GM23338 (cell line): ENCODE measurements at places on chromosomes 13 and 19. TPM values are rescaled to one million over a fixed set of nuclear protein-coding genes. Genes with fewer than 3 reads are reported as not detected.

Gene METTL21C
- total RNA-seq, result not detected in 2 replicates

Gene FGF14
- 0.03 TPM in 1 of 2 replicates, not detected in the other for total RNA-seq

Gene PRTN3
- total RNA-seq, result 0.21 and 2.4 TPM in 2 replicates

DNA sequence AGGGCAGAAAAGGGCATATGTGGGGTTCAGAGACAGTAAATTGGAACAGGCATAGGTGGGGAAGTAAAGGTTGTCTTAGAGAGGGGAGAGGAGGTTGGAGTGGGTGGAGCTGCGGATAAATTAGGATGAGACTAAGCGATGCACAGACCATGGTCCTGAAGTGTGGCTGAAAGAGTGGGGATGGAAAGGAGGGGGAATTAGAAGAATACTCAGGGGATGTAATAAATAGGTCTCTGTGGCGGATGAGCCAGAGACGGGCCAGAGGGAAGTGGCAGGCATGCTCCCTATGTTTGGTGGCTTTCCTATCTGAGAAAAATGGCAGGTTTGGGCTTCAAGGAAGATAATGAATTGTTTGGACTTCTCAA is 123.4 kb downstream of the OLFM4 start:
- no peak overlapping the region for H3K4me3 ChIP-seq
- DNase-seq, result no peak

- H3K27me3 ChIP-seq, result no peaks in the 10 kb centered on the region
- H3K27ac ChIP-seq, result no peak overlapping the region
- H3K4me1 ChIP-seq, result peaks cover 10% of the 10 kb centered on the region; the same call in 1 of the 2 replicates
- no peaks in the 10 kb centered on the region for H3K36me3 ChIP-seq
- no peak for DNase-seq
Observed at GRCh38 chr19:28829762-28830161, 383.2 kb downstream of the UQCRFS1 start.

DNA sequence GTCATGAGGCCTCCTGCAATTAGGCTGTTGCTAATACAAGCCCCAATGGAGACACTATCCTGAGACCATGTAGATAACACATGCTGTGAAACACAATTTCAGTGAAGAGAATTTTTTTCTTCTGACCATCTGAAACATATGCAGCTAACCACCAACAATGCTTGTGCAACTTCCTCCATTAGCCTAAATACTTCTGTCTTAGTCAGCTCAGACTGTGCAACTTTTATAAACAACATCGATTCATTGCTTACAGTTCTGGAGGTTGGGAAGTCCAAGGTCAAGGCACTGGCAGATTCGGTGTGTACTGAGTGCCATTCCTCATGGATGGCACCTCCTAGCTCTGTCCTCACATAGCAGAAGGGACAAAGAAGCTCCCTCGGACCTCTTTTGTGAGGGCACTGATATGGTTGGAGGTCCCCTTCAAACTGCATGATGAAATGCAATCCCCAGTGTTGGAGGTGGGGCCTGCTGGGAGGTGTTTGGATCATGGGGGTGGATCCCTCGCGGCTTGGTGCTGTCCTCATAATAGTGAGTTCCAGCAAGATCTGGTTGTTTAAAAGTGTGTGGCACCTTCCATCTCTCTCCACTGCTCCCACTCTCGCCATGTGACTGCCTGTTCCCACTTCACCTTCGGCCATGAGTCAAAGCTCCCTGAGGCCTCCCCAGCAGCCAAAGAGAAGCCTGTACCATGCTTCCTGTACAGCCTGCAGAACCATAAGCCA is 27.7 kb downstream of the STK24 start:
- H3K4me1 ChIP-seq, result peaks cover 10% of the 10 kb centered on the region
- H3K27ac ChIP-seq, result no peak overlapping the region
- H3K27me3 ChIP-seq, result no peaks in the 10 kb centered on the region
- H3K36me3 ChIP-seq, result no peaks in the 10 kb centered on the region
- DNase-seq, result no peak

GRCh38 chr19:36128392-36128736 is 11.5 kb upstream of the CAPNS1 start:
- peak overlapping the region; percentile 87 for H3K27ac ChIP-seq
- H3K4me1 ChIP-seq, result no peaks in the 10 kb centered on the region; the same call in 1 of the 2 replicates
- peak overlapping the region; percentile 59 for H3K4me3 ChIP-seq

DNA sequence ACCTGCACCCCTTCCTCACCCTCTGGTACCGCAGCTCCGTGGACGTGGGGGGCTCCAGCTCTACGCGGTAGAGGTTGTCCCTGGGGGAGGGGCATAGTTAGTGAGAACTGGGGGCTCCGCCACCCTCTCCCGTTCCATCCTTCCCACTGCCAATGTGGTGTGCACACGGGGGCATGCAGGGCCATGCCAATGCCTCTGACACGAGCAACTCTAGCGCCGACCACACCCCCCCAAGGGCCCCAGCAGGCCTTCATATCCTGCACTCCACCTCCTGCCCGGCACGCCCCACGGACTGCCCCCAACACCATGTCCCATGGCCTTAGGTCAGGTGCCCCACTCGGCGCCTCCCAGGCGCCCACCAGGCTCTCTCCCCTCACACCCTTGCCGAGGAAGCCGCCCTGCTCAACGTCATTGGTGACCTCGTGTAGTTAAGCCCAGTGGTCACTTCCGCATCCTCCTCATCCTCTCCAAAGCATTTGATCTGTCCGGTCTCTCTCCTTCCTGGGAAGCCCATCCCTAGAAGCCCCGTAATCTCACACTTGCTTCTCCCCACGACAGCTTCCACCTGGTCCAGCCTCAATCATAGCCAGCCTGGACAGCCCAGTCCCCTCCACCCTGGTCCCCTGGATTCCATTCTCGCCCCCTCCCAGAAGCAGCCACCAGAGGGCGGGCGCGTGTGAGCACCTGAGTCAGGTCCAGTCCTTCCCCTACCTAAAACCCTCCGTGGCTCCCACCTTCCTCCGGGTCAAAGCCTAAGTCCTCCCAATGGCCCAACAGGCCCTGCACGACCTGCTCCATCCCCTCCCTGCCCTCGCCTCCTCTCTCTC is 2.1 kb downstream of the SEMA6B start:
- H3K27me3 ChIP-seq, result no peaks in the 10 kb centered on the region
- no peaks in the 10 kb centered on the region; the same call in 1 of the 2 replicates for H3K4me1 ChIP-seq
- H3K27ac ChIP-seq, result no peak overlapping the region
- peaks cover 4% of the 10 kb centered on the region for H3K36me3 ChIP-seq
- DNase-seq, result peak; percentile 48
- H3K4me3 ChIP-seq, result no peak overlapping the region

- H3K4me3 ChIP-seq, result no peak overlapping the region
- H3K27ac ChIP-seq, result no peak overlapping the region
- H3K27me3 ChIP-seq, result no peaks in the 10 kb centered on the region
- no peaks in the 10 kb centered on the region for H3K36me3 ChIP-seq
- no peak for DNase-seq
Observed at GRCh38 chr13:113552786-113553434, 31.6 kb upstream of the TFDP1 start.

DNA sequence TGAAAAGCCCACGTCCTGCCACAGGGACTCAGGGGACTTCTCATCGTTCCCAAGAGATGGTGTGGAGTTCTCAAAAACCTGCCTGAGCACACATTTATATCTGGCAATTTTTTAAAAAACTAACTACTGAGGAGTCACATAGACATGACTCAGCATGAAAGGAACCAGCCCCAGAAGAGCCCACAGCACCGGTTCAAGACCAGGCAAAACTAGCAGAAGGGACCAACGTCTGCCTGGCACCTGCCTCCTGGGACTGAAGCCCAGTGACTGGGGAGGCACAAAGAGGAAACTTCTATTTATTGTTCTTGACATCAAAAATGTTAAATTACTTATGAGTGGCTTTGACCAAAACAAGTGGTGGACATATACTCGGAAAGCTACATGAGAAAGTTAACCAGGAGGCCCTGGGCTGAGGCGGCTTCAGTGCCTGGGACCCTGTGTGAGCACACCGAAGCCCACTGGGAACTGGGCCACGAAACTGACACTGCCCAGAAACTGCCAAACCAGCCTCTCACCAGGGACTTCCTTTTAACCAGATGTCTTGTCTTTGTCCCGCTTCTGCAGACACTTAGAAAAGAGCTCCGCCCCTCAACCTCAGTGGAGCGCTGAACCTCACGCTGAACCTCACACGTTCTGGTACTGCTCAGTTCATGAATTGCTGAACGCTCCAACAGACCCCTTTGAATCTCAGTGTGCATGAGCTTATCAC is 25.7 kb downstream of the C13orf46 start:
- H3K4me3 ChIP-seq, result no peak overlapping the region
- H3K36me3 ChIP-seq, result no peaks in the 10 kb centered on the region
- no peaks in the 10 kb centered on the region for H3K27me3 ChIP-seq
- DNase-seq, result no peak
